ENCODE measurements at places on chromosomes 7 and 10.
A peak's percentile ranks its signal among the peaks of the same experiment; 100 is the strongest.

GRCh38 chr7:92988051-92988450, 129.7 kb downstream of the SAMD9 start:
- DNase-seq: peak; percentile 56

DNA sequence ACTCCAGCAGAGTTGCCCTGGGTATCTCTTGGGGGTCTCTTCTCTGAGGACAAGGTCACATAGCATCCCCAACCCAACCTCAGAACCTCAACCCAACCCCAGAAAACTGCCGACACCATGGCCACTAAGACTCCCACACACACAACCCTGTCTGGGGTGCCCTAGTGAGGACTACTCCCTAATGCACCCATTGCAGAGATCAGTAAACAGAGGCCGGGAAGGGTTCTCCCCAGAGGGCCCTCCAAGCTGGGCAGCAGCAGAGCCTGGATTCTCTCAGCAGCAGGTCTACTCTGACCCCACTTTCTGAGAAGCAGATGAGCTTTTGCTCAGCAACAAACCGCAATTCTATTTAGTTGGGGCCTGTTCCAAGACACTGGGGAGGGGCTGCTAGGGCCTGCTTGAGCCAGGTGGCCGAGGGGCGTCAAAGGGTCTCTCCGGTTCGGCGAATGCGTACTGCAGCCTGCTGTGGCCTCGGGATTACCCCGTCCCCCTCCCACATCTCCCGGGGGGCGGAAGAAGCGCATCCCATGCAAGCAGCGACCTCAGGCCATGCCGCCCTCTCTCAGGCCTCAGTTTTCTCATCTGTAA, 828 bp downstream of the OGDHL start:
- no peak for DNase-seq

DNA sequence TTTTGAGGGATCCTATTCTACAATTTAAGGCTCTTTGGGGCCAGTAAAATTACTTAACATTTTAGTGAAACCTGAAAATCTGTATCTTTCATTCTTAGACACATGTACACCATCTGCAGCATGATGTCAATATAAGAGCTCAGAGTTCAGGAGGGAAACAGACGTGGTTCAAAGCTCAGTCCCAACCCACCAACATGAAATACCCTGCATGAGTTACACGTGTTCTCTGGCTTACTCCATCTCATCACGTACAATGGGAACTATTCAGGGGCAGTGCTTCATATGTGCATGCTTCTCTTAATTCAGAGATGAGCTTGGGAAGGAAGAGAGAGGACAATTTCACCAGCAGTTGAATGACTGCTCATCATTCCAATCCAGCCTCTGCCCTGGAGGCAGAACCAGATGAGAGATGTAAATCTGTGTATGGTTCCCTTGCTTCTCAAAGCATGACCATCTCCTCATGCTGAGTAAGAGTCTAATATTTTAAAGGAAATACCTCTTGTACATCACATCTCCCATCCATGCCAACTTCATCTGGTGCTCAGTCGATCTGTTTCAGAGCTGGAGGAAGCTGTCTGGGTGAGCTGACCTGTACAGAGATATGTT, 29.0 kb upstream of the ADAM12 start:
- no peak for DNase-seq

GRCh38 chr10:42977032-42977416, 99.8 kb upstream of the RET start:
- DNase-seq: no peak

DNA sequence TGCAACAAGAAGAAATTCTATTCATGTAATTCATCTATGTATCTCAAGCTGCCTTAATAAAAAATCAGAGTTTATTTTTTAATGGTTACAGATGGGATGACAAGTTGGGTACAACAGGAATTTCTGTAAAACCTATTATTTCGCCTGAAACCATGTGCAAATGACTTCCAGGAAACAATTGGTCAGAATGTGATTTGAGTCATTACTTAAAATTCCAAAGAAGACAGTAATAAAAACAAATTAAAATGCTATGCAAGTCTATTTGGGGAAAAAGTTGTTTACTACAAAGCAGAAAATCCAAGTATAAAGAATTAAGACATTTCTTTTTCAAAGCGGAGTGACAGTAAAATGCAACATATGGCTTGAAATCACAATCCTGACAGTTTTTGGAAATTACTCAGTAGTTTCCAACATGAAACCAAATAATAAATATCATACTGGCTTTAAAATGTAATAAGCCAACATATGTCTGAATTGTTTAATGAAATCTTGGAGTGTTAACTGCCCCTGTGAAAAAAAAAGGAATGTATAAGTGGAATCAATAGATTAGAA, 41.5 kb upstream of the SEMA3C start:
- peak; percentile 44 for DNase-seq
